GM12891 (cell line): ENCODE measurements at places on chromosomes 2 and 18.

- no peak for DNase-seq
Measured at GRCh38 chr2:168454737-168455644, 1.1 kb upstream of the CERS6 start.

GRCh38 chr2:1859671-1860450, 115.5 kb upstream of the PXDN start:
- no peak for DNase-seq

- no peak for DNase-seq
Measured at GRCh38 chr2:132909427-132909826, 239.4 kb upstream of the LYPD1 start.

GRCh38 chr2:133817680-133818566, 249.7 kb upstream of the NCKAP5 start:
- no peak for DNase-seq

DNA sequence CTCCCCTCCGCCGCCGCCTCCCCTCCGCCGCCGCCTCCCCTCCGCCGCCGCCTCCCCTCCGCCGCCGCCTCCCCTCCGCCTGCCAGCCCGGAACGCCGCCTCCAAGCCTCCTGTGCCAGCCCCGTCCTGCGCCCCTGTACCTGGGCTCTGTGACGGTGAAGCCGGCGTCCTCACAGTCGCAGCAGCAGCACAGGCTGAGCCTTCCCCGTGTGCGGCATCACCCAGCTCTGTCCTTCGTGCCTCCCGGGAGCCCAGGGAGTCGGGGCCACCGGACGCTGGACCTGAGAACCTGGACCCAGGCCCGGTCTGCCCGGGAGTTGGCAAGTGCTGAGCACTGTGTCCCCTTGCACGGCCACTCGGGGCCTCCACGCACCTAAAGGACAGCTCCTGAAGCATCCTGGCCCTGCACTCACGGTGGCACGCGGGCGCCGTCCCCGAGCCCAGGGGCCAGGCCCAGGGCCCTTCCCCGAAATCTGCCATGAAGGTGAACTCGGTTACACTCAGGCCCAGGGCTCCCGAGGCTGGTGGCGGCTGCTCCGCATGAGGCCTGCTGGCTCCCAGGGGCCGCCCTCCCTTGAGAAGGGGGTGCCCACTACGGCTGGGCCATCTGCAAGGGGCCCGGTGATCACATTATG, 32.9 kb downstream of the RTP5 start:
- no peak for DNase-seq

GRCh38 chr2:166727095-166727494, 161.2 kb upstream of the XIRP2 start:
- peak; percentile 1 for DNase-seq

DNA sequence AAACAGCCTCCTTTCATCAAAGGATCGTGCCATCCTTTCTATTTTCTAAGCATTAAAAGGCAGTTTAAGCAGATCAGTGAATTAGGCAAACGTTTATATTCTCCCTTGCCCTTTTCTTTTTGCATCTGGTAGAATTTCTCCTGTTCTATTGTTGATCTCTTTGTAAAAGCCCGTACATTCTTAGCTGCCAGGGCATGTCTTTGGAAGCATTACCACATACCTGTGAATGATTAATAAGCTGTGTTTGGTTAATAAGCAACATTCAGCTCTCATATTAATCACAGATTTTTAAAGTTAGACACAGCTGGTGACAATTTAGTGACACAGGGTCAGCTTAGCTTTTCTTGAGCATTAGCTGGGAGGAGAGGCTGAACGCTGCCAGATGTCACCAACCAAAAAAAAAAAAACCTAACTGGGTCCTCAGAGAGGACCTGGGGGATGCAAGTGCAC, 33.8 kb upstream of the CYP1B1 start:
- DNase-seq: no peak

DNA sequence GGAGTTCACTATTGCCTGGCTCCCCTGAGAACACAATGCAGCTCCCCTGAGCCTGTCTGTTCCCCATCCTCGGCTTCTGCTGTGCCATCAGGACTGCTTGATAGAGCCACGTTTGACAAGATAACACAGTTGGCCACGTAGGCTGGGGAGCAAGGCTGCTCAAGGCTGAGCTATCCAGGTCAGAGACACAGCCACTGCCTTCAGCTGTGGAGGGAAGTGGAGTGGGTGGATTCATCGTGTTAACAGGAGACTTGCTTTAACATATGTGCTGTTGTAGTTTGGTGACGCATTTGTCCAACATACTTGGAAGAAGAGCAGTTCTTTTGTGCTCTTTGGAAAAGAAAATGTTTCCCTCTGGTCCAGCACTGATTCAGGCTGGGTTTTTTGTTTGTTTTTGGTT, 68.8 kb downstream of the WDSUB1 start:
- DNase-seq: no peak

DNA sequence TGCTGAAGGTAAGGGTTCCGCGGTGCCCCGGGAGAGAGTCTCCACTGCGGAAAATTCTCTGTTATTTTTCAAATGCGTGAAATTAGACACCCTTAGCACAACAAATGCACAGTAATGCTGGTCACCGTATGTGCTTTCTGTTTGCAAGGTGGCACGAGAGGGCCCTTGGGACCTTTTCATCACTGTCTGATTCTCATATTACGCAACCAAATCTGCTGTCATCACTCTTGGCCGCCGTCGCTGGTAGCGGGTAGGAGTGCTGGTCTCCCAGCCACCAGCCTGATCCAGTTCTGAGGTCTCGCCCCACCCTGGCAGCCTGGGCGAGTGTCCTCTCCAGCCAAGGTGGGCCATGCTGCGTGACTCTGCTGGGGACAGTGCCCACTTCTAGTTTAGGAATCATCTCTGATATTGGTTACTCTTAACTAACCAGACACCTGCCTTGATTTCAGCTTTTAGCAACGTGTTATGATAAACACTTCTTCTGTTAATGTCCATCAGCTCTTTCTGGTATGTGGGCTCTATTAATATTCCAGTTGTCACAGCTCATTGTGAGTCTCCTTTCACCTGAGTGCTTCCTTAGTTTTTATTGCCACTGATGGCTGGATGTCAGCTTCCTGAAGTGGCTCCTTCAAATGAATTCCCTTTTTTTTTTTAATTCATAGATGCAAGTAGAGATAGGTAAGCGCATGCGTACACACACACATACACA, 199.4 kb downstream of the GBX2 start:
- DNase-seq: no peak

GRCh38 chr2:45028276-45028675, 19.0 kb upstream of the SIX2 start:
- no peak for DNase-seq

- DNase-seq: peak; percentile 15
Measured at GRCh38 chr18:53909668-53910067, 314.8 kb downstream of the MBD2 start.

- DNase-seq: no peak
Measured at GRCh38 chr18:24014986-24015638, 558 bp downstream of the TTC39C start.

- DNase-seq: peak; percentile 28
Measured at GRCh38 chr2:26847655-26848335, at the start of gene DPYSL5. DPYSL5 (plus strand) TSS chr2:26848132; CDS start chr2:26898500, 50,368 bp downstream.

- no peak for DNase-seq
Measured at GRCh38 chr2:183383854-183384253, 259.6 kb downstream of the NUP35 start.

- no peak for DNase-seq
Measured at GRCh38 chr2:239200646-239201530, 199.9 kb downstream of the HDAC4 start.

GRCh38 chr2:120111193-120111592, 98.3 kb downstream of the EPB41L5 start:
- no peak for DNase-seq

- DNase-seq: no peak
Measured at GRCh38 chr2:39141334-39142271, 20.8 kb upstream of the SOS1 start.

DNA sequence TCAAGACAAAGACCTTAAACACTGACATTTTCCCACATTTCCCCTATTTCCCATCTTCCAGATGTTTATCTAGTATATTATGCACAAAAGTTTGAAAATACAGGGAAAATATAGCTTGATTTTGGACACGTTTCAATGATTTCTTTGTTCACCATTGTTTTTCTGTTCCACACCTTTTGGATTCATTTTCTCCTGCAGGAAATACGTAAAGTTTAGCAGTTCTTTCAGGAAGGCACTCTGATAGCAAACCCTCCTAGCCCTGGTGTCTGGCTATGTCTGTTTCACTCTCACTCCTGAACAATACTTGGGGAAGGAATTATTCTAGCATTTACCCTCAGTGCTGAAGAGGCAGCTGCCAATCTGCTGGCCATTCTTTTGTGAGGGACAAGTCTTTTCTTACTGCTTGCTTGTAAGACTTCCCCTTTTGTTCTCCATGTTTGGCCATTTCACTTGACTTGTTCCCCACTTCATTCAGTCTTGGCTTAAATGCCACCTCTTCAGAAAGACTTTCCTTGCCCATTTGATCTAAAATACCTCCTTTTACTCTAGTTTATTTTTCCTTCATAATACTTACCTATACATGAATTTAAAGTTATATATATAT, 195.4 kb downstream of the RNF152 start:
- no peak for DNase-seq

- no peak for DNase-seq
Measured at GRCh38 chr18:26874283-26874682, 8.8 kb upstream of the AQP4 start.

GRCh38 chr2:112006076-112006410, 49.0 kb upstream of the TMEM87B start:
- DNase-seq: no peak

DNA sequence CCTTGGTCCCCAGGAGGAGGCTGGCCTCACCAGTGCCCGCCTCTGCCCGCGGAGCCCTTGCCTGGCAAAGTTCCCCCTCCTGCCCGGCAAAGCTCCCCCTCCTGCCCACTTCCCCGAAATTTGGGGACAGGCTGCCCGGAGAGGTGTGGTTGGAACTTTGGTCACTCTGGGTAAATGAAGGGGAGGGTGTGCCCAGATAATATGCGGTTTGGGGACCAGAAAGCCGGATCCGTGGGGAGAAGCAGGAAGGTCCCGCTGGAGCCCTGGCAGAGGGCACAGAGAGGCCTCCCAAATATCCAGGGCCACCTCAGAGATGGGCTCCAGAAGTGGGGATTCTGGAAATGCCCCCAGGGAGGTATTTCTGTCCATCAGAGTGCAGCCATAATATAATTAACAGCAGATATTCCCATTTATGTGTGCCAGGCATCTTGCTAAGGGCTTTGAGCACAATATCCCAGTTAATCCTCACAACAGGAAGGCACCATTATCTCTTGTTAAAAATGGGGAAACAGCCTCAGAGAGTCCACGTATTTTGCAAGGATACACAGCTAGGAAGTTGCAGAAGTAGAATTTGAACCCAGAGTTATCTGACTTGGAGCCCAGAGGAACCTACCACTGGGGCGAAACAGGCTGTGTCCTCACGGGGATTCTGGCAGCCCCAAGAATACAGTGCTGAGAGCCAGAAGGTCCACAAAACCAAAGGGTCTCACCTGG, 914 bp downstream of the STEAP3 start:
- DNase-seq: no peak

DNA sequence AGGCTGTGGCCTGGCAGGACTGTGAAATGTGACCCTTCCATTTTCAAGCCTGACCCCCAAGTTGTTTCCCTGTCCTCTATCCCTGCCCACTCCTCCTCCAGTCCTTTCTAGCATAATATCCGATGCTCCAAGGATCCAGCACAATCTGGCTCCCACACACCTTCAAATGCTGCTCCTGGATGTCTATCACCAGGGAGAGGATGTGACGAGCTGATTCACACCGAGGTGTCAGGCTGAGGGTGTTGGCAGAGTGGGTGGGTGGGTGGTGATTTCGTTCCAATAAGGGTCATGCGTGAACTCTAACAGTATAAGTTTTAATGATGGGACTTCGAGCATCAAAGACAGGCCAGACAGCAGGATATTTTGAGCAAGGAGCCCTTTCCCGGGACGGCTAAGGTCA, 107.8 kb downstream of the CELF4 start:
- no peak for DNase-seq

GRCh38 chr2:213763354-213763753, 479.1 kb downstream of the SPAG16 start:
- no peak for DNase-seq

- no peak for DNase-seq
Measured at GRCh38 chr2:7658486-7658885, 741.3 kb downstream of the RNF144A start.

DNA sequence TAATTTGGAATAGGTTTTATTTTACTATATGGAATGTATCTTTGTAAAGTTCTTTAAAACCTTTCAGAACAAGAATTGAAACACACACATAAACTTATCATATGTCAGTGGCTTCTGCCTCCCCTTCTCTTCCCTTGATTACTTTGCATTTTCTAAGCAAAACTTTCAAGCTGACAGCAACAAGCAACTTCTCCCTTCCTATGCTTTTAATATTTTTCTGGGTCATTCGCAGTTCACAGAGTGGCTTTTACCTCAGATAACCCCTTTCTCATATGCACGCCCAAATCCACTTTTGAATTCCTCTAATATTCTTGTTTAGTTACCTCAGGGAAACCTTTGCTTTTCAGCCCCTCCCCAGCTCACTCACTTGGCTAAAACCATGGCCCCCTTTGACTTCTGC, 36.7 kb upstream of the CDC42EP3 start:
- no peak for DNase-seq

GRCh38 chr2:238336151-238336550, 15.8 kb downstream of the TRAF3IP1 start:
- no peak for DNase-seq

- no peak for DNase-seq
Measured at GRCh38 chr2:133955169-133955568, 298.7 kb upstream of the MGAT5 start.

- no peak for DNase-seq
Measured at GRCh38 chr2:197248623-197249022, 62.0 kb downstream of the ANKRD44 start.

- DNase-seq: no peak
Measured at GRCh38 chr2:98253461-98254070, 92.7 kb upstream of the CNGA3 start.

GRCh38 chr18:67453901-67454300, 62.6 kb downstream of the DSEL start:
- DNase-seq: no peak

DNA sequence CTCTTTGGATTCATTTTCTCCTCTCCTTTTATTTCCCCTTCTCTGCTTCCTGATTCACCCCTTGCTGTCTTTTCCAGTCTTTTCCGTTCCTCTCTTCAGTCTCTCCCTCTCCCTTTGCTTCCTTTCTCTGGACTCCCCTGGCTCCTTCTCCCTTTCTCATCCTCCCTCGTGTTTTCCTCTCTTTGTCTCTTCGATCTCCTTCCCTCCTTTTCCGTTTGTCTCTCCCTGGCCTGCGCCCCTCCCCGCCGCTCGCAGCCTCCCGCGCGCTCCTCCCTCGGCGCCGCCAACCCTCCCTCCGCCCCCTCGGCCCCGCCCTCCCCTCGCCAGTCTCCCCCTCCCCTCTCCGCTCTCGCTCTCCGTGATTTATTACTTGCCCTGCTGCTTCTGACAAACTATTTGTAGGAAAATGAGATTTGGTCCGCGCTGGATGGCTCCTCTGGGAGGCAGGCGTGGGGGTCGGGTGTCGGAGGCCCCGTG, 46.0 kb upstream of the PAX8 start:
- DNase-seq: peak; percentile 62

GRCh38 chr2:21427606-21428005, 303.8 kb downstream of the TDRD15 start:
- no peak for DNase-seq

- no peak for DNase-seq
Measured at GRCh38 chr2:10007921-10008808, 35.2 kb upstream of the KLF11 start.

GRCh38 chr2:26088038-26088643, 54.3 kb downstream of the RAB10 start:
- DNase-seq: no peak

- no peak for DNase-seq
Measured at GRCh38 chr18:8778386-8778785, 73.0 kb downstream of the MTCL1 start.

- no peak for DNase-seq
Measured at GRCh38 chr2:46394649-46395510, 84.5 kb upstream of the TMEM247 start.
